ENCODE measurements at places on chromosomes 7 and 10.
A peak's percentile ranks its signal among the peaks of the same experiment; 100 is the strongest.

- no peak for DNase-seq
These were observed 19.6 kb upstream of the INPP5A start for GRCh38 chr10:132517951-132518521.

GRCh38 chr10:77190291-77190690 lies 447.3 kb downstream of the KCNMA1 start:
- no peak for DNase-seq

GRCh38 chr7:94633014-94633341 lies 23.0 kb downstream of the SGCE start:
- no peak for DNase-seq

DNA sequence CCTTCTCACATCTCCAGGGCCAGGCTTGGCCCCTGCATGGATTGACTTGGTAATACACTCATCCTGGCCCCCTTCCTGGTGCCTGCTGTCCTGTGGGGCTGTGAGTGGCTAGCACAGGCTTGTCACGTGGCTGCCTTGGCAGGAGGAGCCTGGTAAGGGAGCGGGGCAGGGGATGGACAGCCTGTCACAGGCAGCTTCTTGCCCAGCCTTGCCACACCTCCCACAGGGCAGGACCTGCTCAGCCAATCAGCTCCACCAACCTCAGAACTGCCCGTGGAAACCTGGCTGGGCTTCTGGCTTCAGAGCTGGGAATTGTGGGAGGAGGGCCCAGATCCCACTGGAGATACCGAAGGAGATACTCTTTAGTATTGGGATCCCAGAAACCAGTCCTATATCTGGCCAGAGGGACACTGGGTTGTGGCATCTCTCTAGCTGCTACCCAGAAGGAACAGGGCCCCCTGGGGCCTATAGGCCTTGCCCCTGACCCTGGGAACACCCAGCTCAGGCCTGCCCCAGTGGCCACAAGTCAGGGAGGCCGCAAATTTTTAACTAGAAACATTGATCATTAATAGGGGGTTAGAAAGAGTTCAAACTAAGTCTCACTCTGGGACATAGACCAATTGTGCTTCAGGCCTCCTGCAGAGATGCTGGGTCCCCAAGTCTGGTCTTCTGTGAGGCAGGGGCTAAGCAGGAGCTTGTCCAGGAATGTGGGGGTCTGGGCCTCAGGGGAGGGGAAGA lies at the start of gene HOGA1:
TSS of gene HOGA1 (plus strand) at position 330 of the 738 bp plus-strand sequence. CDS start at position 645, 315 bp downstream.
- DNase-seq: no peak

DNA sequence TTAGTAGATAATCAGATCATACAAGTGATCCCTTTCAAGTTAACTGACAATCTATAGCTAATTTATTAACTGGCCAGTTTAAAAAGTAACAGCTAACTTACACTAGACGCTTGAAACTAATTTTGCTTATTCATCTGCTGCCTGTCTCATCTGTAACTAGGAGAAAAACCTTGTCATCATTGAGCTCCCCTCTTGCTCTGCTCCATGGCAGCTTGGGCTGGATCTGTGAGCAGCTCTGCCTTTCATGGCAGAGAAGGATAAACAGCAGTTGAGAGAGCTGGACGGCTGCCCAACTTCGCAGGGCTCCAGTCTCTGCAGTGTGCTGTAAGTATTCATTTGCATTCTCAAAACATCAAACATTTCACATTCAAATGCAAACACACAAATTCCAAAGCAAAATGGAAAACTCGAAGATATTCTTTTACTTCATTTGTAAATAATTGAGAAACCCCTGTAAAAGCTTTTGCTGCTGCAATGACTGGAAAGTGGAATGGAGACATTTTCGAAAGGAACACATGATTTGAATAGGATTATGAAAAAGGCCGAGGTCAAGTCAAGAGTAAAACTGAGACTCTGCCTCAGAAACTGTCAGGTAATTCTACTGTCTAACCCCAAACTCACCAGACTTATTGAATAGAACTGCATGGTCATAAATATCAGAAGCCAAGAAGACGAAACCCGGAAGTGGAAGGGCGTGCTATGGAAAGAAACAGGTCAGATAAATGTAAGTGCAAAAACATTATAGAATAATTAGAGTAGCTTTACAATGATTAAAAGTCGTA lies 17.6 kb downstream of the SLC35B4 start:
- DNase-seq: no peak

DNA sequence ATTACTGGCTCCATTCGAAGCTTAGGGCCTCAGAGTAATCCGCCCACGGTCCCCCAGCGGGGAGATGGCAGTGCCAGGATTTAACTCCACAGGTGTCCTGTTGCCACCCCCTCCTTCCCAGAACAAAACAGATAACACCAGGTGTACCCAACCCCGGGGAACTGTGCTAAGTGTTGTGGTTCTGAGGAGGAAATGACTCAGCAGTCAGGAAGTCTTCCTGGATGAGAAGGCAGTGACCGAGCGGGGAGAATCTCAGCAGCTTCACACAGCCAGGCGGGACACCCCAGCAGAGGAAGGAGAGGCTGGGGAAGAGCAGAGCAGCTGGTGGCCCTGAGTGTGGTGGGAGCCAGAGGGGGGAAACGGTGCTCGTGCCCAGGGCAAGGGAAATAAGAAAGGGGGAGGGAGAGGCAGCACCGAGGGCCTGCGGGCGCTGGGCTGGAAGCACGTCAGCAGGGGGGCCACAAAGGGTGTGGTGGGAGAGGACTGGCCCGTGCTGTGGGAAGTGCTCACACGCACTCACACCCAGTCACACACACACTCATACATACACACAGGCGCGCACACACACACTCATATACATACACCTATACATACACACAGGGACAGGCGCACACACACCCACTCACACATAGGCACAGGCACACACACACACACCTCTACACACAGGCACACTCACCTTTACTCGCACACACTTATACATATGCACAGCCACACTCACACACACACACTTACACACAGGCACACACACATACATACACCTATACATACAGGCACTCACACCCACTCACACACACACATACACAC lies 59.8 kb upstream of the CHST15 start:
- peak; percentile 75 for DNase-seq

GRCh38 chr7:155618708-155619633 lies 25.5 kb upstream of the RBM33 start:
- no peak for DNase-seq

GRCh38 chr10:122049076-122049475 lies 60.1 kb downstream of the TACC2 start:
- DNase-seq: no peak

- no peak for DNase-seq
These were observed 145.5 kb downstream of the KLF6 start for GRCh38 chr10:3639546-3639945.

GRCh38 chr10:128077155-128077875 lies 48.9 kb downstream of the MKI67 start:
- DNase-seq: no peak

GRCh38 chr10:74153123-74153522 lies 2.1 kb downstream of the ADK start:
- DNase-seq: no peak

DNA sequence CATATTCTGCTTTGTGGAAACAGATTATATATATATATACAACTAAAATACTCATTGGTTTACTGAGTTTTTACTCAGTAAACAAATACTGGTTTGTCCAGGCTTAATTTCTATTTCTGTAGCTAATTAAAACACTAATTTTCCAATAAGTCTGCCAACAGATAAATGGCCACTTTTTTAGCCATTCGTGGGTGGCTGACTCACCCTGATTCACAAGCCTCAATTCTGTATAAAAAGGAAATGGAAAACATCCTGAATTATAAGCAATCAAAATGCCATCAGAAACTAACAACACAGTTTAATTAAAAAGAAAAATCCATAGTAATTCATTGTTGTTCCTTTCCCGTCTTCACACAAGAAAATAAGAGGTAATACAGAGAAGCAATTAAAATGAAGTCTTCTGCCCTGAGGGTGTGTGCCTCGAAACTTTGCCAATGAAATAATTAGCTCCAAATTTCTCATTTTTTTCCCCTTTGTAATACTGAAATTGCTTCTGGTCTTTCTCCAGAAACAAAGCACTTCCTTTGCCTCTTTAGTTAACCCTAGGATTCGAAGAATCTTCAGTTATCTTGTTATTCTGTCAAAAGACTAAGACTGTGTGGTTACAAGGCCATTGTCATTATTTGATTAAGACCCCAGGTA lies 118.7 kb upstream of the PTN start:
- no peak for DNase-seq

DNA sequence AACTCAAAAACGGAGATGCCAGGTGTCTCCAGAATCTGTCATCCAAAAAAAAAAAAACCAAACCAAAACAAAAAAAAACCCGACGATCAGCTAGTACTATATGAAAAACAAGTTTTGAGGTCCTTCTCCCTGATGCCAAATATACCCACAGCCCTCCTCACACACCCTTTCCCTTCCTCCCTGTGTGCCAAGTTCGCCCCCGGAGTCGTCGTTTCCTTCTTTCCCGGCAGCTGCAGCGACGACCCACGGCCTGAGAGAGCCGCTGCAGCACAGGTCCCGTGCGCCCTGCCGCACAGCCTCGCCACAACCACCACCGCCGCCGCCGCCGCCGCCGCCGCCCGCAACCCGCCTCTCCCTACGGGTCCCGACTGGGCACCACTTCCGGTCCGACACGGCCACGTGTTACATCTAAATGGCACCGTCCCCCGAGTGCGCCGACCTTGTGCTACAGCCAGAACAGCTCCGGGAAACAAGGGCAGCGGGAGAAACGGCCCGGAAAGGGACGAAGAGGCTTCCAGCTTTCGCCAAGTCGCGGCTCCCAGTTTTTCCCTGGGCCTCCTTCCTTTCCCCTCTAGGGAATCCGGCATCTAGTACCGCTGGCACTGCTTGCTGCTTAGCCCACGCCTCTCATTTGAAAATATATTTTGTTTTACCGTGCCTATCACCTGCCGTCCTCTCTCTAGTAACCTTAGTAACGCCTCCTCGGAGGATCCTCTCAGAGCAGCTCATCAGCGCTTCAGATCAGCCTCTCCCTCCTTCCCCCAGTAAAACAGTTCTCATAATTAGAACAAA lies at the start of gene FRA10AC1:
TSS of gene FRA10AC1 (minus strand) at position 383 of the 792 bp plus-strand sequence. CDS start 2,486 bp downstream, outside the sequence.
- peak; percentile 78 for DNase-seq

GRCh38 chr7:151851145-151851751 lies 25.7 kb downstream of the PRKAG2 start:
- DNase-seq: no peak

DNA sequence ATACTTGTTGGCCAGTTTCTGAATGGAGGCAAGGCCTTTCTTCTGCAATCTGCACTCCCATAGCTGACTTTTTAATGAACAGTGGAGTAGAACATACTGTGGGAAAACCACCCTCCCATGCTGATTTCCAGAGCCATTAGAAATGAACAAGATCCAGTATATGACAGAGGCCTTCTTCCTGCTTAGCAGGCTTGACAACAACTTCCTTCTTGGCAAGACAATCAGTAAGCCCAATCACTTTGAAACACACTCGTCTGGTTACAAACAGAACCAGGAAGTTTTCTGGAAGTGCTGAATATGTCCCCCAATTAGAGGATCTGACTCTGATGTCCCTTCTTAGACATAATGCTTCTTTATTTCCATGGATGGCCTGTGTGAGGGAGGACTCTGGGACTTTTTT lies 103.4 kb downstream of the SAMD9 start:
- no peak for DNase-seq

DNA sequence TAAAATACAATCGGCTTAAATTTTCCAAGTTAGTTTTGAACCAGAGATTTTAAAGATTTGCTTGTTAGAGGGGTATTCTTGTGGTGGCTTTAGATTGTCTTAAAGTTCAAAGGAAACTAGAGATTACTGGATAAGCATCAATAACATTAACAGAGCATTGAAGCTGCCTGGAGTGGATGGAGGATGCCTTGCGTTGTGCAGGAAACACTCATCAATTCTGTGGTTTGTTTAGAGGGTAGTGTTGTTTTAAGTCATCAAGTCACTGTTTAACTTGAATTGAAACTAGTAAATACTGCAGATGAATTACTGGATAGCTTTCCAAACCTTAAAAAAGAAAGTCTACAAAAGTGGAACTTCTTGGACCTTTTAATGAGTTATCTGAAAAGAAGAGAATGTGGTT lies 218.6 kb downstream of the CELF2 start:
- DNase-seq: no peak

- DNase-seq: no peak
These were observed 57.1 kb downstream of the CARD11 start for GRCh38 chr7:2986561-2986960.

GRCh38 chr10:132876131-132876860 lies 66.1 kb downstream of the CFAP46 start:
- DNase-seq: no peak

DNA sequence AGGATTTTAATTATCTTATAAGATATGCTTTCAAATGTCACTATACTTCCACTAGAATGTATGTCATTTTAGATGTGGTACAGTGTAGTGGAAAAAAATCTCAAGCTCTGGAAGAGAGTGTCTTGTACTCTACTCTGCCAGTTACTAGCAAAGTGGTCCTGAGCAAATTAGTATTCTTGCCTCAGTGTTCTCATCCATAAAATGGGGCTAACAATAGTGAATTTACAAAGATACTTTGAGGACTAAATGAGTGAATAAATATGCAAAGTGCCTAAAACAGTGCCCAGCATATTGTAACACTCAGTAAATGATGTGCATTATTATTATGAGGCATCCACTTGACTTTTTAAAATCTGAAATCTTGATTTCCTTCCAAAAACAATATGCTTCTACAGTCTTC lies 488.9 kb upstream of the PHF14 start:
- DNase-seq: no peak

DNA sequence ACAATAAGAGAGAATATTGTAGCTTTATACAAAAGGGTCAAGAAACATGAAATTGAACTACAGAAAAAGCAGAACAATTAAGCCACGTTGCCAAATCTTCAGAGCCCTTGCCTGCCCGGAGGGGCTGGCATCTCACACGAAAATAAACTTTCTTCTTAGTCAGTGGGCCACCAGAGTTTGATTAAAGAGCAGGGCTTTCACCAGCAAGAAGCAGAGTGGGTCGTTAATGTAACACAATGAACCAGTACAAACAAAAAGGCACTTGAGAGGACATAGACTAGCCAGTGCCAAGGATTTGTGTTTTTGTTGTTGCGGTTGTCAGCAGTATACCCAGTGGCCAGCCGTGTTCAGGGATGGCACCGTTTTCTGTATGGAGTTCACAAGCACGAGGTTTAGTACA lies 155.4 kb downstream of the NRP1 start:
- DNase-seq: no peak

DNA sequence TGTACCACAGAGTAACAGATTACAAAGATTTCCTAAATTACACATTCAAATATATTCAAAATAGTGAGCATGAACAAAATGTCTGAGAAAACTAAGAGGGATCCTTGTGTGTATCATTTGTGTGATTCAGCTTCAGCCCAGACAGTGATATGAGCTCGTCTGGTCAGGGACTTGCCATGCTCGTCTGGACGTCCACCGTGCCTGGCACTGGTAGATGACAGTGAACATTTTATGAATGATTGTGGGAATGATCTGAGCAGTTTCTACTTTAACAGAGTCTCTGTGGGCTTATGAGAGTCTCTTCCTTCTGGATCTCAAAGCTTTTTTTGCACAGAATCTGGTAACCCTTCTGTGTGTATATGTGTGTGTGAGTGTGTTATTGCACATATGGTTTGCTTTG lies 34.2 kb upstream of the ANKRD2 start:
- no peak for DNase-seq
